ENCODE measurements at places on chromosomes 11 and 22.

- DNase-seq, result peak; percentile 46
These were observed 3.8 kb downstream of the OR51V1 start for GRCh38 chr11:5196731-5197130.

DNA sequence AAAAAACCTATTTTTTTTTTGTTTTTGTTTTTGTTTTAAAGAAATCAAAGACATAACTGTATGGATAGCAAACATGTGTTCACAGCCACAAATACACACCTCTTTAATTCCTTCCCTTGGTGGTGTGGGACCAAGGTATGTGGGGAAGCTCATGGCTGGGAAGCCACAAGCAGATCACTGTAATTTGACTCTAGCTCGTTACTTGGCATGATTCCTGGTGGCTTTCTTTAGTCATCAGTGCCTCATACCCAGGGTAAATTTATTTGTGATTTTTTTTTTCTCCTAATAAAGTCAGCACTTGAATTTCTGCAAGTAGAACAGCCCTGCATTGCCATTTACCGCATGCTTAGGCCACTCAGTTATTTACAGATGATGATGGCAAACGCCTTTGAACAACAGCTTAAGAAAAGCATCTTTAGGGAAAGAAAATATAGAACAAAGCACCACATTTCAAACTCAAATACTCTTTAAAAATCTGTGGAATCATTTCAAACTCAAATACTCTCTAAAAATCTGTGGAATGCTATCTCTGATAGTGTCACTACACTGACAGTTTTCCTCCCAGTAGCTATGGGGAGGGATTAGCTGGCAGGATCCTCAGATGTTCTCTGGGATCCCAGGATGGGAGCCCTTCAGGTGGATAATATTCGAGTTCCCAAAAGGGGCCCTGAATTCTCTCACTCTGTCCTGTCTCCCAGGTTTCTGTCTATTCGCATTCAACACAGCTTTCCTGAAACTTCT is 687.2 kb downstream of the OPCML start:
- DNase-seq, result no peak

- no peak for DNase-seq
These were observed 9.5 kb downstream of the GGA1 start for GRCh38 chr22:37618072-37618656.

- no peak for DNase-seq
These were observed 24.9 kb upstream of the GRAMD1B start for GRCh38 chr11:123405123-123405592.

GRCh38 chr11:119685111-119685746 is 43.8 kb downstream of the NECTIN1 start:
- DNase-seq, result no peak

DNA sequence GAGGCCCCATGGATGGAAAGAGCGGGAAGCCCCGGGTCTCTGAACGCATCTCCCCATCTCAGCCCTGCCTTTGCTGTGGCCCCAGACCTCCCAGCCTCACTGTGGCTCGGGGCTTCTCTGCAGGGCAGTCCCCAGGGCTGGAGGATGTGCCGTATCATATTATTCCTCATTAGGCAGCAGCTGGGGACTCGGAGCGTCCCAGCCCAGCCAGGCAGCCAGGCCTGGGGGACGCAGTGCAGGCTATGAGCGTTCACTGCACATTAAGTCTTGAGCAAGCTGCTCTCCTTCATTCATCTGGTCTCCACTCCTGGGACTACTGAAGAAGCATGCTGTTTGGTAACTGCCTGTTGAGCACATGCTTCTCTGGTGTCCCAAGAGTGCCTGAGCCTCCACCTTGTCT is 226.8 kb upstream of the TBCEL start:
- DNase-seq, result no peak

DNA sequence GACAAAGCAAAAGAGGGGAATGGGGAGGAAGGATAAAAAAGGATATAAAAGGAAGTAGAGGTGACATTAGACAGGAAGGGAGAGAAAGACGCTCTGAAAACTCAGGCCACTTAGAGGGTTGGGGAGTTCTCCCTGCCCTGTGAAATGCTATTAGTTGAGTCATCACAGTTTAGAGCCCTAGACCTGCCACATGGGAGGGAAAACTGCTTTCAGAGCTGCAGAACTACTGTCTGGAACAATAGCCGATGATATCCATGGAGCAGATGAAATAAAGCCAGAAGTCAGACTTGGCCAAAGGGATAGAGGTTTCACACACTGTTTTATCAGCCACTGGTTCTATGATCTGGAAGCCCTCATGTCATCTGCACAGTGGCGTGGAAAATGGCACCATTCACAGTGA is 157.9 kb downstream of the NCAM1 start:
- DNase-seq, result no peak

- no peak for DNase-seq
These were observed 50.8 kb downstream of the FLRT1 start for GRCh38 chr11:64086258-64087123.

- no peak for DNase-seq
These were observed 67.3 kb upstream of the CDON start for GRCh38 chr11:126129727-126130671.

DNA sequence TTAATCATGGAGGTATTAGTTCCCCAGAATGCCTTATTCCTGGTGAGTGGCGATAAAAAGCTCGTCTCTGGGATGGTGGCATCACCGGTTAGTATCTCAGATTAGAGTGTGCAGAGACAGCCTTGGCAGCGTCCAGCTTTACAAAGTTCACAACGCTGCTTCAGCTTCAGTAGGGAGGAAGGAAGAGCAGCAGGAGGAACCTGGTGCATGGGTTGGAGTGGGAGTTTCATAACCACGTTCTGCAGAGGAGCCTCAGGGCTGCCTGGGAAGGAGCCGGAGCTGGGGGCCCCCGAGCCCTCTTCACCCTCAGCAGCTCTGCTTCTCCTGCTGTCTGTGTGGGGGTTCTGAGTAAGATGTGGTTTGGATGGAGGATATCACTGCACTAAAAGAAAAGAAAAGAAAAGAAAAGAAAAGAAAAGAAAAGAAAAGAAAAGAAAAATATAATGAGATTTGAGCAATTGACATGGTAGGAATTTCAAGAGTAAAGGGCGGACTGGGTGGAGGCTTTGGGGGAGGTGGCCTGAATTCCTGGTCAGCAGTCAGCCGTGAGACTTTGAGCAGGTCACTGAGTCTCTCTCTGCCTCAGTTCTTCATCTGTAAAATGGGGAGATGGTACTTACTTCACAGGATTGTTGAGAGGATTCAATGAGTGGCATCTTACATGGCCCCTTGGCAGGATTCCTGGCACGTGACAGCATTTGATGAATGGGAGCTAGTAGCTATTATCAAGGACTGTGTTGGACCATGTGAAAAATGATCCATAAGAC is 6.5 kb downstream of the ASPHD2 start:
- no peak for DNase-seq

DNA sequence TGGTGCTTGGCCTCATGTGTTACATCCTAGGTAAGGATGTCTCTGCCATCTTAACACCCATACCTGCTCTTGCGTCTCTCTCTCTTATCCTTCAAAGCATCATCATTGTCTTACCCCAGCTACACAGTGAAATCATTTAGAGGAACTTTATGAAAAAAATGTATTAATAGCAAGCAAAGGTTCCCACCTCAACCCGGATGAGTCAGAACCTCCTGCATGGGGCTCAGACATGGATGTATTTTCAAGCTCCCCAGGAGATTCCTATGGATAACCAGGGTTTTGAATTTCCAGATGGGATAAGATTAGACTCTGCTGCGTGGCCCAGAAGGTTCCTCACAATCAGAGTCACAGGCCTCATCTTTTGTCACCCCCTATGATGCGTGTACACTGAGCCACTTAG is 89.1 kb upstream of the NNMT start:
- DNase-seq, result no peak

DNA sequence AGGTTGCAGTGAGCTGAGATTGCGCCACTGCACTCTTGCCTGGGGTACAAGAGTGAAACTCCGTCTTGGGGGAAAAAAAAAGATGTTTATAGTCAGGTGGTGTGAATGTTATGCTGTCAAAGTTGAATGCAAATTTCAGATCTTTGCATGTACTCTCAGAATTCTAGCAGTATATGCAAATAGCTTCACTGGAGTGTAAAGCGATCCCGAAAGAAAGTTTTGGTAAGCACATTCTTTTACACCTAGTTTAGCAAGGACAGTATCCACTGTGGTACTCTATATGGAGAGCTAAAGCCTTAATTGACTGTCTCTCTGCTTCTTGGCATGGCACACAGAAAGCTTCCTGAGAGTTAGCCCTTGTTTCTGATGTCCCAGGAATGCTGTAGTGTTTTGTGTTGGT is 4.0 kb downstream of the JAM3 start:
- DNase-seq, result no peak

DNA sequence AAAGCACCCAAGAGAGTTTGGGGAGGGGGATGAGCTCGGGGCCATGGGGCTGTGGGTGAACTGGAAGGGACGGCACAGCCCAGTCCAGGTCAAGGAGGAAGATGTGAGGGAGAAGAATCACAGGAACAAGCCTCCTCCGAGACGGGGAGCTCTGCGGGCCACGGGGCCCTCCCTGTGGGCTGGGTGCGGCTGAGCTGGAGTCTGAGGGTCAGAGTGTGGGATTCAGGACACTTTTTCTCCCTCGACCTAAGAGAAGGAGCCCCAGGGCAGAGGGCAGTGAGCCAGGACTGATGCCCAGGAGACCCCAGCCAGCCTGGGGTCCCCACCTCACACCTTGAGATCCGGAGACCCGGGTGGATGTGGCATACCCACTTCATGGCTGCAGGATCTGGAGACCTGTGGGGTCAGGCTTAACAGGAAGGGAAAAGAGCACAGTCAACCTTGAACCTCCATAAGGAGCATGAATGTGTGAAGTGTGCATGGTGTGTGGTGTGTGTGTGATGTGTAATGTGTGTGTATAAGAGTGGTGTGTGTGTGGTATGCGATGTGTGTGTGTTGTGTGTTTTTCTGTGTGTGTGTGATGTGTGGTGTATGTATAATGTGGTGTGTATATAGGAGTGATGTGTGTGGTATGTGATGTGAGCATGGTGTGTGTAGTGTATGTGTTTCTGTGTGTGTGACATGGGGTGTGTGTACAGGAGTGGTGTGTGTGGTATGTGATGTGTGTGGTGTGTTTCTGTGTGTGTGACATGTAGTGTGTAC is 504.6 kb downstream of the BRD1 start:
- no peak for DNase-seq

DNA sequence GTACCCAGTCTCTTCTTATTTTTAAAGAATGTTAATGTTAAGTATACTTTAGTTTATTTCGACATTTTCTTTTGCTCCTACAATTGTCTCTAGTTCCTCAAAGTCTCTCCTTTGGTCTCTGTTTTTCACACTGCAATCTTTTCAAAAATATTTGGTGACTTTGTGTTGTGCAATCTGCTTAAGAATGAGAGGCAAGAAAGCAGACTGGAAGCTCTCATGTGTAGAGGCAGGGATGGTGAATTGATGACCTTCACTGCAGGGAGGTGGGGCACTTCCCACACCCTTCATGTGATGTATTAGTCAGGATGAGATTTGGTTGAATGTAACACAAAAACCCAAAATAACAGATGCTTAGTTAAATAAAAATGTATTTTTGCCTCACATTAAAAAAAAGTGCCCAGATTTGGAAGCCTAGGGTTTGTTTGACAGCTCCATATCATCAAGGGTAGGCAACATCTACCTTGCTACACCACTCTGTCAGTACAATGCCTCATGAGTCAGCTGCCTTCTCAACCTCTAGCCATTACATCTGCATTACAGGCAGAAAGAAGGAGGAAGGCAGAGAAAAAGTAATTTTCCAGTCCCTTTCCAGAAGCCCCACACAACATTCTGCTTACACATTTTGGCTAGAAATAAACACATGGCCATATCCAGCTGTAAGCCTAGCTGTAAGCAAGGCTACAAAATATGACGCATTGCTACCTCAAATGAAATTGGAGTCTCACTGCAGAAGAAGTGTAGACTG is 3.8 kb upstream of the MMP27 start:
- peak; percentile 22 for DNase-seq

- peak; percentile 28 for DNase-seq
These were observed 38.6 kb upstream of the BMAL1 start for GRCh38 chr11:13238879-13239514.

DNA sequence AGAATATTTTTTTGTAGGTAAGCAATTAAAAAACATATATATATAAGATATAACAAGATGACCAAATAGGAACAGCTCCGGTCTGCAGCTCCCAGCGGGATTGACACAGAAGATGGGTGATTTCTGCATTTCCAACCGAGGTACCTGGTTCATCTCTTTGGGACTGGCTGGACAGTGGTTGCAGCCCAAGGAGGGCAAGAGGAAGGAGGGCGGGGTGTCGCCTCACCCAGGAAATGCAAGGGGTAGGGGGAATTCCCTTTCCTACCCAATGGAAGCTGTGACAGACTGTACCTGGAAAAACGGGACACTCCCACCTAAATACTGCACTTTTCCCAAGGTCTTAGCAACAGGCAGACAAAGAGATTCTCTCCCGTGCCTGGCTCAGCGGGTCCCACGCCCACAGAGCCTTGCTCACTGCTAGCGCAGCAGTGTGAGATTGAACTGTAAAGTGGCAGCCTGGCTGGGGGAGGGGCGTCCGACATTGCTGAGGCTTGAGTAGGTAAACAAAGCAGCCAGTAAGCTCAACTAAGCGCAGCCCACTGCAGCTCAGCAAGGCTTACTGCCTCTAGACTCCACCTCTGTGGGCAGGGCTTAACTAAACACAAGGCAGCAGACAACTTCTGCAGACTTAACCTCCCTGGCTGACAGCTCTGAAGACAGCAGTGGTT is 163.8 kb downstream of the CWF19L2 start:
- no peak for DNase-seq

All from fibroblast of gingiva (primary cell).